ENCODE measurements at places on chromosomes 4 and X.

- H3K36me3 ChIP-seq, result peaks cover 6% of the 10 kb centered on the region
- no peak overlapping the region for H3K4me3 ChIP-seq
Measured at GRCh38 chr4:150462743-150463142, 119.2 kb upstream of the MAB21L2 start.

- no peak overlapping the region for H3K27ac ChIP-seq
- DNase-seq, result no peak
- no peaks in the 10 kb centered on the region for H3K27me3 ChIP-seq
Measured at GRCh38 chrX:1170243-1170642, 42.2 kb downstream of the CRLF2 start.

GRCh38 chr4:1415681-1415981, 9.4 kb upstream of the NKX1-1 start:
- H3K4me1 ChIP-seq, result no peaks in the 10 kb centered on the region
- H3K4me3 ChIP-seq, result no peak overlapping the region
- H3K27me3 ChIP-seq, result peaks cover 56% of the 10 kb centered on the region
- H3K27ac ChIP-seq, result no peak overlapping the region

GRCh38 chr4:68906780-68907137, 44.8 kb downstream of the UGT2A3 start:
- no peak overlapping the region for H3K4me3 ChIP-seq
- H3K36me3 ChIP-seq, result no peaks in the 10 kb centered on the region
- H3K27me3 ChIP-seq, result no peaks in the 10 kb centered on the region
- no peaks in the 10 kb centered on the region for H3K4me1 ChIP-seq

GRCh38 chrX:8235026-8235425, 64.0 kb upstream of the VCX2 start:
- DNase-seq, result no peak
- H3K4me1 ChIP-seq, result no peaks in the 10 kb centered on the region
- no peaks in the 10 kb centered on the region for H3K36me3 ChIP-seq
- H3K27ac ChIP-seq, result no peak overlapping the region
- no peaks in the 10 kb centered on the region for H3K27me3 ChIP-seq

DNA sequence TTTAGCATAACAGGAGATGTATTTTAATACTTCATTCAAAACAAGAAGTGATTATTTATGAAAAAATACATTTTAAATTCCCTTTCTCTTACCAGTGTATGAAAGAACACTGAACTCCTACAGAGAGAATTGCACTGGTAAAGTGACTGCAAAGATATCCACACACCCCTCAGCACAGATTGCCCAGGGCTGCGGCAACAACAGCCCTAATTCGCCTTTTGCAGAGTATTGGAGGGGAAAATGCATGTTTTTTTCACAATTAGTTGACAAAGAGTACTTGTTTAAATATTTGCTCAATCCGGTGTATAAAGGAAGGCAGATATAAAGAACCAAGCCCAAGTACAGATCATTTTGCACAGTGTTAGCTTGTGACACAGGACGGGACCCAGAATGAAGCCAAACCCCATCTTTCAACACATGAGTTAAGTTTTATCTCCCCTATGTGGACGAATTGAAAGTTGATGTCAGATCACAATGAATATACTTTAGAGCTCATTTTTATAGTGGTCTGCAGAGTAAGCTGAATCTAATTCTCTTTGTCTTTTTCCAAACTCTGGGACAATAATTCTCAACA, 551.4 kb upstream of the IGFBP7 start:
- H3K36me3 ChIP-seq, result no peaks in the 10 kb centered on the region
- no peaks in the 10 kb centered on the region for H3K4me1 ChIP-seq
- H3K27ac ChIP-seq, result no peak overlapping the region
- no peak for DNase-seq
